Left colon (tissue), 2 donors: ENCODE measurements at places on chromosomes 6 and 20.

GRCh38 chr20:48096212-48096875 is 311.1 kb upstream of the SULF2 start:
- DNase-seq, result no peak

GRCh38 chr6:113120582-113121285 is 736.4 kb upstream of the MARCKS start:
- no peak for DNase-seq

GRCh38 chr6:27890445-27891319 is 21.5 kb downstream of the OR2B2 start:
- DNase-seq, result peak; percentile 76

DNA sequence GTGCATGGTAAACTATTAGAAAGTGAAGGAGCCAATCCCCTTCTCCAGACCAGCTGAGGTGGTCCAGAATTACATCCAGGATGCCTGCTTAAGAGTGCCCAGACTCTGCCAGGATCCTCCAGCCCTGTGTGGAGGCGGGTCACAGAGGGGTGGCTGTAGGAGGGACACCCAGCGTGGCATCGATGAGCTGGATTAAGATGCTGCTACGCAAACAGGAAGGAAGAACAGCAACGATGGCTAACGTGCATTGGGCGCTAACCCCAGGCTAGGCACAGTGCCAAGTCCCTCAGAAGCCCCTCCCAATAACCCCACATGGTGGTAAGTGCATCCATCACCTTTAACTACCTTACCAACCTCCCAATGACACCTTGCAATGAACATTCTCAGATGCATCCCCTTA is 63.9 kb upstream of the MRPS10 start:
- DNase-seq, result no peak

GRCh38 chr6:74199215-74199915 is 503.4 kb downstream of the CD109 start:
- DNase-seq, result no peak

DNA sequence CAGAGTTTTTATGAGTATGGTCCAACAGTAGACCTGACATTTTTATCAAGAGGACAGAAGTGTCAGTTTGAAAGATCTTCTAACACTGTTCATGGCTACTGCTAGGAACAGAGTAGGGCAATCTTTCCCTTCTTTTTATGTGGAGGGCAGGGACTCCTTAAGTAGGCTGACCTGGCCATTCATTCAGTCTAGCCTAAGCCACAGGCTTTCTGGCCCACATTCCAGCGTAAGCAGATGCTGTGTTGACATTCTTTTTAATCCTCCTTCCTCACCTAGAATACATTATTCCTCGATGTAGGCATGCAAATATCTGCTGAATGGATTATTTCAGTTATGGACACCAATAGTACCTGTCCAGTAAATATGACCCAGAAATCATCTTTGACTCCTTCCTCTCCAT is 188.3 kb downstream of the ATXN1 start:
- no peak for DNase-seq

DNA sequence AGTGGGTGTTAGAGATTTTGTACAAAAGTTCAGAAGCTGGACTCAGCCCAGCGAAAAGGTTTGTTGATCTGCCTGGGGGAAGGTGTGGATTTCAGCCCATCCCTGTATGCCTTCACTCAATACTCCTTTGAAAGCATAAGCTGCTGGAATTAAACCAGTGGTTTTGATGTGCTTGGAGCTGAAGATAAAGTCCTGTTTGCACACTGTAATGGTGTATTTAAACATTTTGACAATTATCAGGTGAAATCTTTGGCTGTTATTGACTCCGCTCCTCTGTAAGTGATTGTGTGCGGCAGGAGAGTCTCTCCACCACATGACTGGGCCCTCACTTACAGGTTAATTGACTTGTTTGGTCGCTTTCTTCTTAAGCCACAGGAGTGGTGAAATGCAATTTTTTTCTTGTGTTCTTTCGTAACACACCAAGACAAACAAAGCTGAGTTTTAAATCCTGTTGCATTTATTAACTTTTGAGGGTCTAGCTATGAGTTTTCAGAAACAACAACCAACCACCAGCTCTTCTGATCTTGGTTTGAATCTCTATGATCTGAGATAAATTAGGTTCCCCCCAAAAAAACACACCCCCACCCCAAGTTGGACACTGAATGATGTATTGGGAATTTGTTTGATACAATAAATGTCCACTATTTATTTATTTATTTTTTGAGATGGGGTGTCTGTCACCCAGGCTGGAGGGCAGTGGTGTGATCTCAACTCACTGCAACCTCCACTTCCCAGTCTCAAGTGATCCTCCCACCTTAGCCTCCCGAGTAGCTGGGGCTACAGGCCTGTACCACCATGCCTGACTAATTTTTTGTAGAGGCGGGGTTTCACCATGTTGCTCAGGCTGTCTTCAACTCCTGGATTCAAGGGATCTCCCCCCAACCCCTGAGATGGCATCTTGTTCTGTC is 46.3 kb upstream of the NCOA3 start:
- no peak for DNase-seq

GRCh38 chr6:138161338-138162110 is at the start of gene ARFGEF3:
TSS of gene ARFGEF3 (plus strand) at chr6:138161939. CDS start at chr6:138162087, 148 bp downstream.
- DNase-seq, result peak; percentile 77

- DNase-seq, result no peak
Measured at GRCh38 chr6:35948725-35949124, 27.8 kb upstream of the SRPK1 start.

DNA sequence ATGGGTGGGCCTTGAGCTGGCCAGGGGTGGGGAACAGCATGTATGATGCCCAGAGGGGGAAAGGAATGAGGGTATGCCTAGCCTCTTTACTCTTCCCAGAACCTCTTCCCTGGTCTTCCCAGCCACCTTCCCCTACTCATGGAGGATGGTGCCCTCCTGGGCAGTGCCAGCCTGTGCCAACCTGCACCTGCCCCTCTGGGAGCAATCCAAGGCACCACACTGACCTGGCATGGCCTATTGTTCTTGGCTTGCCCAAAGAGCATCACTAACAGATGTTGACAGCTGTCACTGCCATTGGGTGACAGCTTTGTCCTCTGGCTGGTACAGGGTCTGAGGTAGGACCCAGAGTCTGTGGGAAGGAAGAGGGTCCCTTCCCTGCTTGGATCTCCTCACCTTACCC is 12.9 kb downstream of the LPIN3 start:
- DNase-seq, result no peak

- DNase-seq, result no peak
Measured at GRCh38 chr6:143451531-143451930, 926 bp downstream of the PEX3 start.

DNA sequence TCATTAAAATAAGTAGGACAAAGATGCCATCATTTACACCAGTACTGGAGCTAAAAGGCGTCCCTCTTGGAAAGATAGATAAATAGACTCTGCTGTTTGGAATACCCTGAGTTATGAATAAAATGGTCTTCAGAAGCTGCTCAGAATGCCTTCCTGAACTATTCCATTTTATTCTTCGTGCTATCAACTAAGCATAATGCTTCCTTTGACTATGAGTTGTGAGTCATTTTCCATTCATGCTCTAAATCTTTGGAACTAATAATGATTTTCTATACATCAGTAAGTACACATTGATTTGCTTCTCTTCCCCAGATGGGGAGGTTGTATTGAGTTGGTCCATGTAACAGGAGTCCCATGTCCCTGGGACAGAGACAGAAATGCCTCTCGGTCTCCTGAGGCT is 98.3 kb upstream of the PDE7B start:
- DNase-seq, result no peak

DNA sequence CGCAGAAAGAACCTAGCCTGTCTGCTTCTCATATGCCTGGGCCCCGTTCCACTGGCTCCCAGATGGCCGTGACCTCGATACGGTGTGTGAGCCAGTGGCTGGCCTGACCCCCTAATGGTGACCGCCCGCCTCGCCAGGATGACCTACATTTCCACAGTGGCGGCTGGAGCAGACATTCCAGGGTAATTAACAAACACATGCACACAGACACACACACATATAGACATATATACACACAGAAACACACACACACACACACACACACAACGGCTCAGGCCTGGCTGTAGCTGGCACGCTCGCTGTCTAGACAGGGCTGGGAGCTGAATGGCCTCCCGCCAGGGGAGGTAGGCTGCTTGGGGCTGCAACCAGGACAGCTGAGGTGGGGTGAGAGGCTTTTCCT is 227.1 kb downstream of the ANKRD60 start:
- DNase-seq, result no peak

- no peak for DNase-seq
Measured at GRCh38 chr6:131717836-131718542, 7.2 kb upstream of the CTAGE9 start.

DNA sequence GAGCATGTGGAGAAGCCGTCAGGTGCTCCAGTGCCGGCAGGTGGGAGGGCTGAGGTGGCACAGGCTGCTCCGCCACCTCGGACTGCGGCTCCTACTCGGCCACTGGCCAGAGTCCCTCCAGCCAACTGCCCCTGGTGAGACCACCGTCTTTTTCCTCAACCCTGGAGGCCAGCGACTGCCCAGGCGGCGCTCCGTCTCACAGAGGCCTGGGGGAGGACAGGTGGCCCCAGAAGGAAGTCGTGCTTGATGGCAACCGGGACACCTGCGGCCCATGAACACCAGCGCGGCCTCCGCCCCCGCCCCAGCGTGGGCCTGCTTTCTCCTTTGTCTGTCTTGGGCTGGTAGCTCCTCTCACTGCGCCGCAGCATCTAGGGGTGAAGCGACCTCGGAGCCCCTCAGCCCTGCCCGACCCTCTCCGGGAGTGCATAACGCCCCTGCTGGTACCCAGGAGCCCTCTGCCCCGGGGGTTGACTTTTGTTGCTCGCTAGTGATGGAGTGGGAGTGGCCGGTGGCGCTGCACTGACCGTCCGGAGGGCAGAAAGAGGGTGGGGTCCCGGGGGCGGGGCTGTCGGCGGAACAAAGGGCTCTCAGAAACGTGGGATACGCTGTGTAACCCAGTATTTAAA is 706 bp upstream of the TUBB2B start:
- no peak for DNase-seq

- DNase-seq, result no peak
Measured at GRCh38 chr6:96002576-96002910, 13.2 kb upstream of the FUT9 start.

DNA sequence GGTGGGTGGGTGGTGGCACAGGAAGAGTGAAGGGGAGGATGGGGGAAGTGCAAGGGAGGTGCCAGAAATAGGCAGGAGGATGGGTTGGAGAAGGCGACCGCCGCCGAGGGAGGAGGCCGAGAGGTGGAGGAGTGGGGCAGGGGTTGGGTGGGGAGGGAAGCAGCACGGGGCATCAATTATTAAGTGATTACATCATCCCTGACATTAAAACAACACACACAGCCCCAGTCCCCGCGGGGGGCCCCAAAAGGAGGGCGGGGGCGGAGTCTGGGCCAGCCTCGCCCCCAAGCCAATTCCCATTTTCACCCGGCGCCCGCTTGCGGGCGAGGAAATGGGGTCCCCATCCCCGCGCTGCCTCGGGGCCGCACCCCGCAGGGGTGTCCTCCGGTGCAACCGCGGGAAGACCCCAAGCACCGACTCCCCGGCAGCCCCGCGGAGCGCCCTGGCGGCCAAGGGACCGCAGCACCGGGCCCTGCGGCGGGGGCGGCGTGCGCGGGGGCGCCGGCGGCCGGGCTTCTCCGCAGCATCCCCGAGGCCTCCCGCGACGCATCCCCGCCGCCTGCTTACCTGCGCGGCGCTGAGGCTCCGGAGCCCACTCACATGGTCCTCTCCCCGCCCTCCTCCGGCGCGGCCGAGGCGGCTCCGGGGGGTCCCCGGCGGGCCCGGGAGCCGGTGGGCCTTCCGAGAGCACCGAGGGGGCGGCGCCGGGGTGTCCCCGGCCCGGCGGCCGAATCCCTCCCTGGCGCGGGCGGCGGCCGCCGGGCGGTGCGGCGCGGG is 663 bp downstream of the FYN start:
- DNase-seq, result peak; percentile 33

DNA sequence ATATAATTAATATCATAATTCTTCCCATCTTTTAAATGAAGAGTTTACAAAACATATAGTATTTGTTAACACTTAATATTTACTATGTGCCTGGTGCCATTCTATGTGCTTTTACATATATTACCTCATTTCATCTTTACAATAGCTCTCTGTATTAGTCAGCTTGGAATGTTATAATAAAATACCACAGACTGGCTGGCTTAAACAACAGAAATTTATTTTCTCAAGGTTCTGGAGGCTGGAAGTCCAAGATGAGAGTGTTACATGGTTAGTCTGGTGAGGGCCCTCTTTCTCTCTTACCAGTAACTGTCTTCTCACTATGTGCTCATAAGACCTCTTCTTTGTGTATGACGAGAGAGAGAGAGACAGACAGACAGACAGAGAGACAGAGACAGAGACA is 110.2 kb downstream of the NKAIN2 start:
- no peak for DNase-seq

- DNase-seq, result no peak
Measured at GRCh38 chr6:21278375-21278745, 315.2 kb upstream of the SOX4 start.

DNA sequence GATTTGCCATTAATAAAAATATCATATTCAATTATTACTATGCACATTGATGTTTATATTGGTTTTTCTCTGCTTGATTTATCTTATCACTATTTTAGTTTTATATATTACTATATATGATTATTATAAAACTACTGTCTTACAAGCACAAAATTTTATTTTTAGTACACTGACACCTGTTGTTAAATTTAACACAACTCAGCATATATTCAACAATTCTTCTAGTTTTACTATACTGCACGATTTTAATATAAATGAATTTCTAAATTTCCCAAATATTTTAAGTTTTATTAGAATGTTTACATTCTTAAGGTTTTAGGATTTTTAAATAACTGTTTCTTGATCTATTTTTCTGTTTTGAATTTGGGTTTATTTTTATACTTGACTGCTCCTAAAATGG is 889.8 kb upstream of the GJE1 start:
- no peak for DNase-seq

DNA sequence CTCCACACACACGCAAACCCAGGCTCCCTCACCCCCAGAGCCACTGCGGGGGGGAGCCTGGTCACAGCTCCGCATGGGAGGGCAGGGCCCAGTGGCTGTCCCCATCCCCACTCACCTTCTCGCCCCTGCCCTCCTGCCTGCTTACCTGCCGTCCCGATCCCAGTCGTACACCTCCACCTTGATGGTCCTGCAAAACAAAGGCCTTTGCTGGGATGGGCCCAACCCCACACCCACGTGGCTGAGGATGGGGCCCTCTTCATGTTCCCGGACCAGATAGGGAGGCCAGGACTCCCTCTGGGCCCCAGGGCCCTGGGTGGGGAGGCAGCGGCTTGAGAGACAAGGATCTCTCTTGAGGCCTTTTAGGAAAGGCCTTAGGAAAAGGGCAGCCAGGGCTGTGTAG is 67.6 kb downstream of the RAB44 start:
- DNase-seq, result no peak

- DNase-seq, result no peak
Measured at GRCh38 chr6:3431994-3432393, 24.9 kb downstream of the SLC22A23 start.

DNA sequence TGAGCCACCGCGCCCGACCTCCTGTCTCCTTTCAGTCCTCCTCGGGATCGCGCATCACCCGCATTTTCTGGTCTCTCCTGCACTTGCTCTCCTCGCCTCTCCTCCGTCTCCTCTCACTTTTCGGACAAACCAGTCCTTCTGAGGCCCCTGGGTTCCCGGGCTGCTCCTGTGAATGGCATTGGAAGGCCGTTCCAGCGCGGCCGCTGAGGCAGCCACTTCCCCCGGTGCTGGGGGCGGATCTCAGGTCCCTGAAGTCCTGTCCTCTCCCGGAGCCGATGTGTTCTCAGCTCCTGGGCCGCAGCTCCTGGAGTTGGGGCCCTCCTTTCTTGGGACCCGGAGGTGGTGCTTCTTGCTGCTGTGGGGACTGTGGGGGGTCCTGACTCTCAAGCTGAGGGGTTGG is 803 bp downstream of the MICB start:
- no peak for DNase-seq
